Lower lobe of right lung (tissue), 2 donors: ENCODE measurements at places on chromosomes 1 and 21. TPM values are rescaled to one million over a fixed set of nuclear protein-coding genes. Genes with fewer than 3 reads are reported as not detected.

GRCh38 chr21:46532080-46532479, 72.8 kb downstream of the S100B start:
- DNase-seq: no peak

TRAF5 gene
- total RNA-seq: 8.8 TPM

SH2D1B gene
- 1.9 TPM for total RNA-seq

GRCh38 chr1:45403298-45403697, 63.1 kb upstream of the MUTYH start:
- no peak for DNase-seq

GRCh38 chr1:169588785-169589485, 2.7 kb upstream of the F5 start:
- DNase-seq: no peak

DNA sequence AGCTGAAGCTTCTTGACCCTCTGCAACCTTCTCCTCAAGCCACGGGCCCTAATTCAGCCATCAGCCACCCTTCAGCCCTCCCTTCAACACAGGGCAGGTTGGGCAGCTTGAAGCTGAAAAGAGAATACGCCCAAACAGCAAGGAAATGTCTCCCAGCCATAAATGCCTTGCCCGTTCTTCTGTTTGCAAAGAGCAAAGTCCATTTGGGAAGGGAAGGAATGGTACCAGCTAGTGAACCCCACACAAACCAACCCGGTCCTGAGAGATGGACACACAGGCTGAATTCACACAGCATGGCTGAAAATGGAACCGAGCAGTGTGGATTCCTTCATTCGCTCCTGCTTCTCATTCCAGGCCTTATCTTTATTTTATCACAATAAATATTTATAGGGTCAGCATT, 11.5 kb downstream of the PLEKHA6 start:
- no peak for DNase-seq

DNA sequence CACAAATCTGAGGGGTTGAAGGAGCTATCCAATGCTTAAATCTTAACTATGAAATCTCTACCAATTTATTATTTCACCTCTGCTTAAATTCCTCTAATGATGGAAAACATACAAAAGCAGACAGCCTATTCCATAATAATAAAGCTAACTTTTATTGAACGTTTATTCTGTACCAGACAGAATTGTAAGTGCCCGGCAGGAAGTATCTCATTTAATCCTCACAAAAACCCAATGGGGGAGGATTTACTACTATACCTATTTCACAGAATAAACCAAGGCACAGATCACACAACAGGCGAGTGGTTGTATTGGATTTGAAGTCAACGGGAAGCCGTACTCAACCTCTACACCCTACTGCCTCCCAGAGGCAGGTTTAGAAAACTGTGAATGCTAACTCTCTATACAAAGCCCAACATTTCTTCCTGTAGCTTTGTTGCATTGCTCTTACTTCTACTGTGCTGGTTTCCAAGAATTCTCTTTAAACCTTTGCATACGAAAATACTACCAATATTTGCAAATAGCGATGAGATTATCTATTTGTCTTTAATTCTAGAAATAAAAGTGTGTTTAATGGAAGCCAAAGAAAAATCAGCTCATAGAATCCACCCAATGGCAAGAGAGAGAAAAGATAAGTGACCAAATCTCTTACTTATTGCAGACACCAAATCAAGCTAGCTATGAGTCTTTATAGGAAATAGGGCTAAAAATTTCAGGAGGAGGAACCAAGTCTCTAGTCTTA, 33.5 kb upstream of the C1orf53 start:
- no peak for DNase-seq

- DNase-seq: no peak
These were observed 357.0 kb downstream of the TTLL7 start for GRCh38 chr1:83641796-83642443.

LHX8 gene
- total RNA-seq: not detected

DNA sequence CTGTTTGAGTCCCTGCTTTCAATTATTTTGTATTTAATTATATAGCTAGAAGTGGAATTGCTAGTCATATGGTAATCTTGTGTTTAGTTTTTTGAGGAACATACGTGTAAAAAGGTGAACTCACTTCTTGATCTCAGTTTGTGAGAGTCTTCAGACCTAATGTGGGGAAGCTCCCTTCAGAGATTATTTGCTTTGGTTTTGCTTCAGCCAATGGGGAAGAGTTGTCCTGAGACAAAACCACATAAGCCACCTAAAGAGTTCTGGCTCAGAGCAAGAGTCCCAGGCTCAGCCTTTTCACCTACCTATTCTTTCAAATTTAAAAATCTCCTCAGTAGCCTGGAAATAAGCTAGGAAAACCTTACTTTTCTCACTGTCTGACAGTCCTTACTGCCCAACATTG, 138.4 kb downstream of the UCK2 start:
- no peak for DNase-seq

DNA sequence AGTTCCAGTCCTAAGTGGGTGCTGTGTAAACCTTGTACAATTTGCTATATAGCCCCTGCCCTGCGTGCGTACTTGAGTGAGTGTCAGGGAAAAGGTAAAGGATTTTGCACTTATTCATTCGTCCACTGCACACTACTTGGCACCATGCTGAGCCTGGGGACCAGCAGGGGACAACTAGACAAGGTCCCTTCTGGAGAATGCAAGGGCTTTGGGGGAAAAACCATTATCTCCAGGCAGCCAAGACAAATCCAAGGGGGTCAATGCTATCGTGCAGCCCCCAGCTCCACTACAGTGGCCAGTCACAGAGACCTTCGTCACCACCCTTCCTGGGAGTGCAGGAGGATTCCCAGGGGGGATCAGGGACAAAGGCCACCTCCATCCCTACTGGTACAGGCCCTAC, 39.7 kb downstream of the MATN1 start:
- no peak for DNase-seq

TMEM269 gene
- not detected for total RNA-seq

DNA sequence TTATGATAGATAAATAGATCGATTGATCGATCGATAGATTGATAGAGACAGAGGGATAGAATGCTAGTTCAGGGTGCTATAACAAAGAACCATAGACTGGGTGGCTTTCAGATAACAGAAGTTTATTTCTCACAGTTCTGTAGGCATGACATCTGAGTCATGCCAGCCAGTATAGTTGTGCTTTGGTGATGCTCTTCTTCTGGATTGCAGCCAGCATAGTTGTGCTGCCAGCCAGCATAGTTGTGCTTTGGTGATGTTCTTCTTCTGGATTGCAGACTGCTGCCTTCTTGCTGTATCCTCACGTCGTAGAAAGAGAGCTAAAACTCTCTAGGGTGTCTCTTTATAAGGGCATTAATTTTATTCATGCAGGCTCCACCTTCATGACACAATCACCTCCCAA, 860.8 kb downstream of the BRINP3 start:
- DNase-seq: no peak

TNFRSF9 gene
- 0.47 TPM for total RNA-seq

DEPDC1 gene
- total RNA-seq: 1.2 TPM

DNA sequence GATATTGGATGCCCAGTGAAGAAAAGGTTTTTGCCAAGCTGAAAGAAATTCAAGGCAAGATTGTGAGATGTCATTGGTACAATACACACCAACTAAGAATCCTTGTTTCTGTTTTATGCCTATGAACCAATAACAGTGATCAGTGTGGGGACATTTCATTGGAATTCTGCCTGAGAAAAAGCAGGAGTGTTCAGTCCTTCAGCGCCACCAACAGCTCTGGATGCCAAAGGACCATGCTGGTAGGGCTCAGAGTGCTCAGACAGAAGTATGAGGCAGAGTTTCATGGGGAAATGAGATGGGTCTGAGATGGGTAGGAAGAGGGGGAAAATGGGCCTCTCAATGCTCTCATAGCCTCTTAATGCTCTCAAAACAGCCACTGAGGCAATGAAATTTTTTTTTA, 56.5 kb downstream of the GABPA start:
- no peak for DNase-seq

GRCh38 chr1:44101328-44101727, 17.3 kb upstream of the KLF17 start:
- DNase-seq: no peak

RGS8 gene
- total RNA-seq: not detected

GLRX2 gene
- total RNA-seq: 25.2 TPM
